ENCODE measurements at places on chromosomes 16 and 17. TPM values are rescaled to one million over a fixed set of nuclear protein-coding genes. Genes with fewer than 3 reads are reported as not detected.

The METTL9 gene
- 236 TPM for total RNA-seq

The CALCOCO2 gene
- 27.1 TPM for total RNA-seq

The TRIM65 gene
- 24.1 TPM for total RNA-seq

The C17orf78 gene
- total RNA-seq: not detected

The TBC1D3H gene
- not detected for total RNA-seq

The CD300LB gene
- not detected for total RNA-seq

The KPNA2 gene
- total RNA-seq: 17.9 TPM

The PLLP gene
- total RNA-seq: 37.1 TPM

The CDRT15 gene
- total RNA-seq: not detected

The PDIA2 gene
- not detected for total RNA-seq

The ZSCAN10 gene
- not detected for total RNA-seq

The TBC1D3G gene
- not detected for total RNA-seq

The NAGS gene
- total RNA-seq: 31.1 TPM

The ZNF594 gene
- total RNA-seq: 2.3 TPM

The CCL17 gene
- total RNA-seq: not detected

The HOXB13 gene
- 0.24 TPM for total RNA-seq

The MT1F gene
- total RNA-seq: 3.8 TPM

The FAM20A gene
- total RNA-seq: not detected

The PDILT gene
- total RNA-seq: not detected

The C16orf92 gene
- total RNA-seq: not detected

The HLF gene
- total RNA-seq: 0.24 TPM

The GNGT2 gene
- total RNA-seq: not detected

The C17orf107 gene
- total RNA-seq: 2.9 TPM

The CCL14 gene
- total RNA-seq: not detected

The OMG gene
- not detected for total RNA-seq

The ATP5PD gene
- 266 TPM for total RNA-seq

The CTF1 gene
- total RNA-seq: 0.64 TPM

The SPNS2 gene
- total RNA-seq: 45.1 TPM

The LAT gene
- 0.85 TPM for total RNA-seq

The CHST4 gene
- total RNA-seq: not detected

The IRF8 gene
- not detected for total RNA-seq

The ADAD2 gene
- total RNA-seq: not detected

The RBBP6 gene
- 14.5 TPM for total RNA-seq

The STH gene
- total RNA-seq: not detected

The FLOT2 gene
- total RNA-seq: 30.1 TPM

The ZNF232 gene
- total RNA-seq: 5.3 TPM

Data from tracheal epithelial cell (primary cell).